ENCODE measurements at places on chromosomes 5 and 9. TPM values are rescaled to one million over a fixed set of nuclear protein-coding genes. Genes with fewer than 3 reads are reported as not detected.

Gene AFAP1L1
- total RNA-seq, result 15.9 TPM

Gene TAS2R1
- not detected for total RNA-seq

Gene TTLL11
- 8.7 TPM for total RNA-seq

Gene C9orf43
- 0.67 TPM for total RNA-seq

Gene HAND1
- total RNA-seq, result not detected

Gene PCDHA8
- total RNA-seq, result 0.27 TPM

Gene HMMR
- total RNA-seq, result 0.56 TPM

Gene ENG
- total RNA-seq, result 45.6 TPM

Gene ENHO
- not detected for total RNA-seq

Gene GLRA1
- total RNA-seq, result not detected

Gene HACD4
- 1.8 TPM for total RNA-seq

Gene SH3TC2
- total RNA-seq, result 1.9 TPM

Gene MACROH2A1
- 214 TPM for total RNA-seq

Gene RBM22
- total RNA-seq, result 39.1 TPM

Gene YTHDC2
- total RNA-seq, result 44.8 TPM

Gene PTPRD
- 68.2 TPM for total RNA-seq

Gene ANKRD31
- total RNA-seq, result 0.24 TPM

Gene FST
- 2.6 TPM for total RNA-seq

Gene MSH3
- 45.0 TPM for total RNA-seq

Gene SMIM15
- total RNA-seq, result 55.9 TPM

Gene IL9
- not detected for total RNA-seq
